Retinal pigment epithelial cell (primary cell): ENCODE measurements at places on chromosomes 11 and 22.

- DNase-seq, result no peak
Observed at GRCh38 chr11:75345455-75346160, 5.9 kb downstream of the ARRB1 start.

- DNase-seq, result no peak
Observed at GRCh38 chr11:6889835-6890234, 2.5 kb downstream of the OR2D2 start.

DNA sequence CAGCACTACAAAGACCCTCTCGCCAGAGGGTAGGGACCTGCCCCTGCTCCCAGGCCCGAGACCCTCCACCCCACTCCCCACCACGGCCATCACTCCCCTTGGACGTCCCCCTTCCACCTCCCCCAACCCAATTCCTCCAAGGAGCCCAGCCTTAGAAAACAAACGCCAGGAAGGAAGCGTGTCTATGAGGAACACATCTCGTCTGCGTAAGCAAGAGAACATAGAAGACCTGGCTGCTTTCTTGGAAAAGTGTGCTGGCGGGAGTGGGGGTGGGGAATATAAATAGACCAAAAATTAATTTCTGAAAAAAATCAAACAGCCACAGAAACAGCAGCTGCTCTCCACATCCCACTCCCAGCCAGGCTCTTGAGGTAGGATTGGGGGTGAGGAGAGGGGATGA lies 23.9 kb upstream of the IGSF9B start:
- DNase-seq, result no peak

GRCh38 chr11:36056160-36056751 lies 112.4 kb downstream of the LDLRAD3 start:
- no peak for DNase-seq

- DNase-seq, result no peak
Observed at GRCh38 chr11:7253800-7254199, 2.1 kb downstream of the SYT9 start.
